Hepatocyte (in vitro differentiated cells): ENCODE measurements at places on chromosomes 16 and 17. TPM values are rescaled to one million over a fixed set of nuclear protein-coding genes. Genes with fewer than 3 reads are reported as not detected.

Gene CIITA
- 0.24 and 1.1 TPM in 2 replicates for polyA plus RNA-seq

Gene SEPTIN12
- polyA plus RNA-seq = not detected in 2 replicates

Gene PITPNC1
- polyA plus RNA-seq = 8.1 and 9.3 TPM in 2 replicates

Gene TMC8
- 1.2 and 3.3 TPM in 2 replicates for polyA plus RNA-seq

Gene CRAMP1
- polyA plus RNA-seq = 6.7 and 9.9 TPM in 2 replicates

Gene FAHD1
- 59.4 and 76.6 TPM in 2 replicates for polyA plus RNA-seq

DNA sequence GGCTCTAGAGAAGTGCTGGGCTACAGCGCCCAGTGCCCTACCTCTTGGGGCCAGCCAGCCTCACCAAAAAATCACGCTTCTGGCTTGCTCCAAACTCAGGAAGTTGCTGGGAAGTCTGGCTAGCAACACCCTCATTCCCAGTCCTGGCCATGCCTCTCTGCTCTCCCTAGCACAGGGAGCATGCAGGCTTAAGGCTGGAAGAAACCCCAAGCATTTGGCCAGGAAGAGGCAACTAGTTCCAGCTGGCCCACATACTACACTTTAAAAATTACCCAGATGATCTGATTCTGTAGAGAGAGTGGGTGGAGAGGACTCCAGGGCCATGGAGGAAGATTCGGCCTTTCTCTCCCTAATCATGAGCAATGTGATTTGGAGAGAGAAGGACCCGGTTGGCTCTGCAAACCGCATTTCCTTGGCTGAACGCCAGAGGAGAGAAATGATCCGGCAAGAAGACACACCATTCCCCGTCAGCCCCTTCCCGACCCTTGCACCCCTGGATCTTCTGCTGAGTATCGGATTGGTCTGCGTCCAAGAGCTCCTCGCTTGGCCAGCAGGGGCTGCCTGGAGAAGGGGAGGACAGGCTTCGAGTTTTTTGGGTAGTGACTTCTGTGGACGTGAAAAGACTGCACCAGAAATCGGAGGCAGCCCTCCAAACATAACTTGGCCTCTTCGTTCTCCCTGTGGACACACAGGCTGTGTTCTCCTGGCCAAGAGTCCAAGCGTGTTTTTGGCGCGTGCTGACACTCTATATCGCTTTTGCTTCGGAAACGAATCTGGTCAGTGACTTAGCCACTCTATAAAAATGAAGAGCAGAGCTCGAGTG lies 406.3 kb downstream of the WWOX start:
- DNase-seq = peak; percentile 23
- no peaks in the 10 kb centered on the region for H3K27me3 ChIP-seq
- no peaks in the 10 kb centered on the region for H3K36me3 ChIP-seq
- H3K4me3 ChIP-seq = no peak overlapping the region
- peaks cover 6% of the 10 kb centered on the region for H3K4me1 ChIP-seq

GRCh38 chr17:51132964-51133319 lies 12.3 kb upstream of the SPAG9 start:
- H3K27ac ChIP-seq = peak overlapping the region; percentile 84
- peaks cover 6% of the 10 kb centered on the region for H3K4me1 ChIP-seq
- no peak for DNase-seq
- H3K36me3 ChIP-seq = no peaks in the 10 kb centered on the region
- H3K27me3 ChIP-seq = no peaks in the 10 kb centered on the region

GRCh38 chr16:19094542-19095365 lies 19.0 kb upstream of the ITPRIPL2 start:
- peaks cover 11% of the 10 kb centered on the region for H3K4me1 ChIP-seq
- no peak overlapping the region for H3K4me3 ChIP-seq
- no peaks in the 10 kb centered on the region for H3K27me3 ChIP-seq
- H3K27ac ChIP-seq = no peak overlapping the region
- no peaks in the 10 kb centered on the region for H3K36me3 ChIP-seq
- DNase-seq = no peak

DNA sequence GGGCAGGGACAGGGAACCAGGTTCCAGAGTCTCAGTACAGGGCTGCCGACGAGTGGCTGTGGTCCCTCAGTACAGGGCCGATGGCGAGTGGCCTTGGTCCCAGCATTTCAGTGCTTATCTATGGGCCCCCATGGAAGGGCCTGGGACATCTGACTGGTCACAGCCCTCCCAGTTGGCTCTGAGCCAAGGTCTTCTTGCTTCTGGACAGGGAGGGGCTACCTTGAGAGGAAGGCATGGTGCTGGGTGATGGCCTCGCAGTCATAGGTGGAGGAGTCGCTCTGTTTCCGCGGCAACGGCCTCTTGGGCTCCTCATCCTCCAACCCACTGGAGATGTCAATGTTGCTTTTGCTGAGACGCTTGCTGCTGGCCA lies 32.5 kb downstream of the PIMREG start:
- no peak overlapping the region for H3K4me3 ChIP-seq
- peaks cover 3% of the 10 kb centered on the region for H3K27me3 ChIP-seq
- H3K36me3 ChIP-seq = no peaks in the 10 kb centered on the region
- no peak for DNase-seq
- H3K4me1 ChIP-seq = peaks cover 4% of the 10 kb centered on the region
- H3K27ac ChIP-seq = no peak overlapping the region

GRCh38 chr17:33113991-33114370 lies 122.3 kb downstream of the SPACA3 start:
- DNase-seq = no peak
- H3K36me3 ChIP-seq = no peaks in the 10 kb centered on the region
- no peak overlapping the region for H3K4me3 ChIP-seq
- H3K4me1 ChIP-seq = peaks cover 5% of the 10 kb centered on the region

DNA sequence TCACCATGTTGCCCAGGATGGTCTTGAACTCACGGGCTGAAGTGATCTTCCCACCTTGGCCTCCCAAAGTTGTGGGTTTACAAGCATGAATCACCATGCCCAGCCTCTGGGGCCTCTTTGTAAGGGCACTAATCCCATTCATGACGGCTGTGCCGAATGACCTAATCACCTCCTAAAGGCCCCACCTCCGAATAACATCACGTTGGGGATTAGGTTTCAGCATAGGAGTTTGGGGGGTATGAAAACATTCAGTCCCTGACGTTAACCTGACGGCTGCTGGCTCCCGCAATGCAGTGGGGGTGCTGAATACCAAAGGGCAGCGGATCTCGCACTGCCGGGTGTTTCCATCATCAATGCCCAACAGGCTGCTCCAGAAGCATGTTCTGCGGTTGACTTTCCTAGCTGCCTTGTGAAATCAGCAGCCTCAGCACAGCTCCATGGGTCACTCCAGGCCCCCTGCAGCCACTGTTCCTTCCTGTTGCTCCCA lies 120.8 kb upstream of the SEC14L1 start:
- H3K27ac ChIP-seq = no peak overlapping the region
- peak; percentile 26 for DNase-seq
- H3K36me3 ChIP-seq = no peaks in the 10 kb centered on the region

DNA sequence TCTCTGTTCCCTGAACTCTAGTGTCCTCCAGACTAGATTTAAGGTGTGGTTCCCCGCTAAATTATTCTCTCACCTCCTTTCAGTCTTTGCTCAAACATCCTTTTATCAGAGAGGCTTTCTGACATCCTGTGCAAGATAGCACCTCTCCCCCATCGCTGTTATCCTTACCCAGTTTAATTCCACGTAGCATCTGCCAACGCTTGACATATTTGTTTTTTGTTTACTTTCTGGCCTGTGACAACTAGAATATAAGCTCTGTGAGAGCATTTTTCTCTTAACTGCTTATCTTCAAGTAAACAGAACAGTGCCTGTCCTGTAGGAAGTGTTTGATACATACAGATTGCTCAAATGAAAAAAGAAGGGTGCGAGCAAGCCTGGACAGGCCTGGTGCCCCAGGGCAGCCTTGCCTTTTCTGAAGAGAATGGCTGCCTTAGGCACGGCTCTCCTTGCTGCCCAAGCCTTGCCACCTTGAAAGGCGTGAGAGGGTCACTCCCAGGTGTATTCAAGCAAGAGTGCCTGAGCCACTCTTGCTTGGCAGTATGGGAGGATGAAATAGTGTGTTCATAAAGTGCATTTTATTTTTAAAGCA lies 9.7 kb downstream of the DYNLL2 start:
- no peak for DNase-seq
- H3K27me3 ChIP-seq = no peaks in the 10 kb centered on the region
- peaks cover 4% of the 10 kb centered on the region for H3K36me3 ChIP-seq

DNA sequence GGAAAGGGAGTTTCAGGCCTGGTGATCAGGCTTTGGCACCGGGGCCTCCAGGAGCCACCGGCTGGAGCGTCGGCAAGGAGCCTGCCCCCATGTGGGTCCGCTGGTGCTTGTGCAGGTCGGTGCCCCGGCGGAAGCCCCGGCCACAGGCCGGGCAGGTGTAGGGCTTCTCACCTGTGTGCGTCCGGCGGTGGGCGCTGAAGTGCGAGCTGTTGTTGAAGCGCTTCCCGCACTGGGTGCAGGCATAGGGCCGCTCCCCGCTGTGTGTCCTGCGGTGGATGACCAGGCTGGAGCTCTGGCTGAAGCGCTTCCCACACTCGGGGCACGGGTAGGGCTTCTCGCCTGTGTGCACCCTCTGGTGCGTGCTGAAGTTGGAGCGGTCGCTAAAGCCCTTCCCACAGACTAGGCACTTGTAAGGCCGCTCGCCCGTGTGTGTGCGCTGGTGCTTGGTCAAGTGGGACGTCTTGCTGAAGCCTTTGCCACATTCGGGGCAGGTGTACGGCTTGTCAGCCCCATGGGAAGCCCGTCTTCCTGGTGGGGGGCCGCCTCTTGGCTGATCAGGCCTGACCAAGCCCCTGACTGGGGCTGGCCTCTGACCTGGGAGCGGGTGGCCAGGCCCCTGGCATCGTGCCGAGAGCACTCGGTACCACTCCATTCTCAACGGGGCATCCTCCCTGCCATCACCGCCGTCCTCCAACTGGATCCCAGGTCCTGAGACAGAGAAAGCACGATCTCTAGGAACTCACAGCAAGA lies 14.4 kb downstream of the ZNF500 start:
- DNase-seq = no peak
- H3K4me1 ChIP-seq = no peaks in the 10 kb centered on the region
- H3K36me3 ChIP-seq = peaks cover 4% of the 10 kb centered on the region
- H3K4me3 ChIP-seq = no peak overlapping the region

GRCh38 chr17:17513626-17514025 lies 17.4 kb upstream of the RASD1 start:
- H3K4me3 ChIP-seq = no peak overlapping the region
- no peaks in the 10 kb centered on the region for H3K36me3 ChIP-seq
- peaks cover 17% of the 10 kb centered on the region for H3K4me1 ChIP-seq
- DNase-seq = no peak
- no peak overlapping the region for H3K27ac ChIP-seq
- no peaks in the 10 kb centered on the region for H3K27me3 ChIP-seq

DNA sequence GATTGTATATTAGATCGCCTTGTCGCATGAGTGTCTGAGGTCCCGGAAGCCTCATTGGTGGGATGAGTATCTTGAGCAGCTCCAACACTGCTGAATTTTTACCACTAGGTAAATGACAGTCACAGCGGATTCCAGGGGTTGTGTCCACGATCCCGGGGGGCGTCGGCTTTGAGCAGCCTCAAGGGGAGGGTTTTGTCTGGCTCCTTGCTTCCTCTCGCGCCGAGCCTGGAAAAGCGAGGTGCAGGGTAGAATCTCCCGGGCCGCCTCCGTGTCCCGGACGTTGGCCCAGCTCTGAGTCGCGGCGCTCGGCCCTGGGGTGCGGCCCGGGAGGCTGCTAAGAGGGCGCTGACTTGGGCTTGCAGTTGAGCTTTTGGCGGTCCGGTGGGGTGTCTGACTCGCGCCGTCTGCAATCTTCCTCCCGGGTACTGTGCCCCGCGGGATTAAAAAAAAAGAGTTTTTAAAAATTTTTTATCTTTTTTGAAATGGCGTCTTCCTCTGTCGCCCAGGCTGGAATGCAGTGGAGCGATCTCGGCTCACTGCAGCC lies 4.5 kb downstream of the OR1F1 start:
- H3K4me1 ChIP-seq = peaks cover 12% of the 10 kb centered on the region
- no peak overlapping the region for H3K4me3 ChIP-seq
- H3K36me3 ChIP-seq = no peaks in the 10 kb centered on the region
- DNase-seq = no peak
- peaks cover 59% of the 10 kb centered on the region for H3K27me3 ChIP-seq

GRCh38 chr17:19656851-19657581 lies 8.5 kb downstream of the ALDH3A2 start:
- peaks cover 12% of the 10 kb centered on the region for H3K4me1 ChIP-seq
- no peaks in the 10 kb centered on the region for H3K27me3 ChIP-seq
- no peak overlapping the region for H3K27ac ChIP-seq

- H3K36me3 ChIP-seq = no peaks in the 10 kb centered on the region
- no peaks in the 10 kb centered on the region for H3K27me3 ChIP-seq
- H3K4me3 ChIP-seq = no peak overlapping the region
- peaks cover 37% of the 10 kb centered on the region for H3K4me1 ChIP-seq
- DNase-seq = peak; percentile 86
- H3K27ac ChIP-seq = peak overlapping the region; percentile 87
Observed at GRCh38 chr16:78240459-78241222, 141.2 kb downstream of the WWOX start.

GRCh38 chr17:58242171-58242784 lies 3.9 kb downstream of the LPO start:
- H3K4me3 ChIP-seq = no peak overlapping the region
- no peak overlapping the region for H3K27ac ChIP-seq
- peaks cover 27% of the 10 kb centered on the region for H3K27me3 ChIP-seq
- no peak for DNase-seq
- H3K4me1 ChIP-seq = peaks cover 11% of the 10 kb centered on the region

DNA sequence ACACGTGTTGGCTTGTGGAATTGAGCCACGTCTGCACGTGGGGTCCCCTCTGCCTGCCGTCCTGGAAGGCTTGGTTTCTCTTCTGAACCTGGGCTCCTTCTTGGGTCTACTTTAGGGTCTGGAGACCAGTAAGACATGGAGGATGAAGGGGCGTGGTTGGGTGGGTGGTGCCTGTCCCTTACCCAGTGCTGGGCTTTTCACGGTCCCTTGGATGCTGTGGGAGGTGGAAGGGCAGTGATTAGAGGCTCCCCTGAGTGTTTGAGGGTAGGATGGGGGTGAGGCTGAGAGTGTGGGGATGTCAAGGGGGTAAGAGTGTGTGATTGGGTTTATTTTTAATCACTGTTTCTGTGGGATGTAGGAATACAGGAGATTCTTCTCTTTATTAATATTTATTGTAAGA lies 38.3 kb downstream of the MGAT5B start:
- no peaks in the 10 kb centered on the region for H3K27me3 ChIP-seq
- H3K36me3 ChIP-seq = no peaks in the 10 kb centered on the region
- no peak overlapping the region for H3K27ac ChIP-seq
- no peak overlapping the region for H3K4me3 ChIP-seq
- no peak for DNase-seq

DNA sequence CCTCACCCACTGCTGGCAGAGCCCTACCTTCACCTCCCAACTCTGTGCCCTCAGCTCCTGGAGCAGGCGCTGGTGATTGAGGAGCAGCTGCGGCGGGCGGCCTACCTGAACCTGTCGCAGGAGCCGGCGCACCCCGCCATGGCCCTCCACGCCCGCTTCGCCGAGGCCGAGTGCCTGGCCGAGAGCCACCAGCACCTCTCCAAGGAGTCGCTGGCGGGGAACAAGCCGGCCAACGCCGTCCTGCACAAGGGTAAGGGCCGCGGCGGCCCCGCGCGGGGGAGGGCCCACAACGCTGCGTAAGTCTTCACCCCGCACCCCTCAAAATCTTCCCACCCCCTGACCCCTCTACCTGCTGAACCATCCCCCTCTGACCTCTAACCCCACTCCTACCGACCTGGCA lies 7.0 kb downstream of the RNF227 start:
- H3K36me3 ChIP-seq = no peaks in the 10 kb centered on the region
- H3K27ac ChIP-seq = no peak overlapping the region
- DNase-seq = no peak
